ENCODE measurements at places on chromosomes 3 and 15.
A peak's percentile ranks its signal among the peaks of the same experiment; 100 is the strongest.

DNA sequence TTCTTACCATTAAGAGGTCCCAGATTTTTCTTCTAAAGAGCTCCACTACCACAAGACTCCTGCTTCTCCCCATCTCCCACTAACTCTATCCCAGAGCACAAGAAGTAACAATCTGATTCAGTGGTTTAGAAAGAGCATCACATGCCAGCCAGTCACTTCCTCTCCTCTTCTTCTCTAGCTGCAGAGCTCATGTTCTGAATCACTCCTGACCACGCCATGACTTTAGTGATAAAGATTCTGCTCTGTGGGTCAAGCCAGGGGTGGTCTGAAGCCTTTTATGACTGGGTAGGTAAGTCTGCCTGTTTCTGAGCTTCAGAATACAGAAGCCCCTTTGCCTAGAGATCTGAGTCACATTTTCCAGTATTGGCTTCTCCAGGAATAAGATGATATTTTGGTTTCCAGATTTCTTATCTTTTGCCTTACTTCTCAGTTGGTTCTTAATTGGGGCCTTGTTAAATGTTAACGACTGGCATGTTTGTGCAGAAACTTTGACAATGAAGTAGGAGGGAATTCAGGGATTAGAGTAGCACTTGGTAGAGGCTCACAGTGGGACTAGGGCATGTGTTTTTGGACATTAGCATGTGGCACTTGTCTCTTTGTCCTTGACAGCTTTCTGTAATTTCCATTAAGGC lies 27.6 kb upstream of the ADAMTSL3 start:
- no peak overlapping the region for H3K27ac ChIP-seq
- no peaks in the 10 kb centered on the region for H3K4me1 ChIP-seq
- no peaks in the 10 kb centered on the region for H3K27me3 ChIP-seq

DNA sequence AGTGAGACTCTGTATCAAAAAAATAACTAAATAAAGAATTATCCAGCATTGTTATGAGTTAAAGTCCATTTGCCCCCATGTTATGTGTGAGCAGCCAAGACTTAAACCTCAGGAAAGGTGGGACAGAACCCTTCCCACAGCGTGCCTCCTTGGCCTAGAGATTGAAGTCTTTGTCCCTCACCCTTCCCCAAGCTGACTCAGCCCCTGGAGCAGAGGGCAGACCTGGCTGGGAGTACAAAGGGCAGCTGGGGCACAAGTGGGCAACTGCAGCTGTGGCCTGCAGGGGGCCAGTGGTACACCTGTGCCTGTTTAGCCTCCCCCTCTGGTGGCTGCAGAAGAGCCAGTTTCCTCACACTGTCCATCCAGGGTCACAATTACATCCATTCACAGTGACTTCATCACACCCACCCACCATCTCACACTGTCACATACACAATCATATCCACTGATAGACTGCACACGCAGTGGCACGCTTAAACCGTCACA lies 940 bp upstream of the ACY1 start:
- H3K36me3 ChIP-seq = no peaks in the 10 kb centered on the region
- H3K4me3 ChIP-seq = peak overlapping the region; percentile 60
- no peaks in the 10 kb centered on the region for H3K27me3 ChIP-seq
- H3K4me1 ChIP-seq = peaks cover 28% of the 10 kb centered on the region

- no peaks in the 10 kb centered on the region for H3K27me3 ChIP-seq
- no peaks in the 10 kb centered on the region for H3K36me3 ChIP-seq
- H3K4me3 ChIP-seq = no peak overlapping the region
- no peak overlapping the region for H3K27ac ChIP-seq
These were observed 194.6 kb upstream of the TPM1 start for GRCh38 chr15:62847900-62848489.

- no peaks in the 10 kb centered on the region for H3K27me3 ChIP-seq
- H3K4me1 ChIP-seq = no peaks in the 10 kb centered on the region
- no peak overlapping the region for H3K27ac ChIP-seq
- no peak overlapping the region for H3K4me3 ChIP-seq
- H3K36me3 ChIP-seq = no peaks in the 10 kb centered on the region
These were observed 121.9 kb downstream of the CACNA1D start for GRCh38 chr3:53616321-53616720.

DNA sequence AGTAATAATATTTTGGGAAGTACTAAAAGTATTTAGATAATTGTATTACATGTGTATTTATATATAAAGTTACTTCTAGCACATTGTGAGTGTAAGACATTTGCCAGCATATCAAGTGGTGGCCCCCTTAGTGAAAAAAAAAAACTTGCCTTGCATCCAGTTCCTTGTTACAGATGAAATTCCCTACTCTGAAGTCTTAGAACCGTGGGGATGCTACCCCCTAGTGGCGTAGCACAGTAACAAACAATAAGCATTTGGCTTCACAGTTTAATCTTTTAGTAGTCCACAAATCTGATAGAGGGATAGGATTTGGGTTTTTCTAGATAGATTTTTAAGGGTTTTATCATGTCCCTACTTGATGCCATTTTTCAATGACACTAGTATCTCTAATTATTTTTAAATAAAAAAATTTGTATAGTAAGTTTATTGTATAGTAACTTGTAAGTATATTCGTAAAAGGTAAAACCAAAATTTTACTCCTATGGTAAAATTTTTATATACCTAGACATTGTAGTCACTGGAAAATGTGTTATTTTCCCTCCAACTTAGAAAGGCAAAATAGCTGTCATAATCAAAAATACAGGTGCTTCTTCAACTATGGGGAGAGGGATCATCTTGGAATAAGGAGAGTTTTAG lies 14.3 kb downstream of the SMC4 start:
- H3K36me3 ChIP-seq = no peaks in the 10 kb centered on the region
- no peaks in the 10 kb centered on the region for H3K4me1 ChIP-seq
- no peaks in the 10 kb centered on the region for H3K27me3 ChIP-seq
- H3K4me3 ChIP-seq = no peak overlapping the region

All from vagina (tissue), 2 donors.